ENCODE measurements at places on chromosomes 5 and 9. TPM values are rescaled to one million over a fixed set of nuclear protein-coding genes. Genes with fewer than 3 reads are reported as not detected.
A peak's percentile ranks its signal among the peaks of the same experiment; 100 is the strongest.

The HBEGF gene
- 2.4 TPM for total RNA-seq

- DNase-seq: no peak
These were observed 9.3 kb upstream of the ROPN1L start for GRCh38 chr5:10432059-10433008.

DNA sequence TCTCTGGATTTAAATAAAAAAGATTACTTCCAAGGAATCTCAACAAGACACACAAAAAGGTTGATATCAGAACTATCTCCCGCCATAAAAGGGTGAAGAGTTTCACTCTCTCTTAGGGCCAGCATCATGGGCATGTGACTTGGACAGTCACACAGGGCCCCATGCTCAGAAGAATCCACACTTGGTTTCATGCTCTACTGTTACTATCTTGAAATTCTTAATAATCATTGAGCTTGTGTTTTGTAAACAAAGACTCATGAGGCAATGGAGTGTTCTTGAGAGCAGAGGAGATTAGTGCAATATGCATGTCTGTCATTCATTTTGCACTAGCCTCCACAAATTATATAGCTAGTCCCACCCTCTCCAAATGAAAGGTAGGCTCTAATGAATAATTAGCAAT is 58.4 kb downstream of the HMHB1 start:
- DNase-seq: no peak

The PCDHA7 gene
- total RNA-seq: 0.36 TPM

The GALT gene
- 32.1 TPM for total RNA-seq

The IFNW1 gene
- not detected for total RNA-seq

The ROPN1L gene
- not detected for total RNA-seq

DNA sequence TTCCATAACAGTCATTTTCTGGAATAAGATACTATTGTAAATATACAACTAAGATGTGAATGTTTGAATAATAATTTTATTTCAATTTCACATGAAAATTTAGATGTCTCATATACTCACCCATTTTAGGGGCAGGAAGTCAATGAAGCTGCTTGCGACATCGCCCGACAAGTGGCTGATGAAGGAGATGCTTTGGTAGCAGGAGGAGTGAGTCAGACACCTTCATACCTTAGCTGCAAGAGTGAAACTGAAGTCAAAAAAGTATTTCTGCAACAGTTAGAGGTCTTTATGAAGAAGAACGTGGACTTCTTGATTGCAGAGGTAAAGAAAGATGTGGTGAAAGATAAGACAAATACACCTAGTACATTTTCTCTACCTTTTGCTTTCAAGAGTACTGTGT is 8.6 kb downstream of the BHMT start:
- DNase-seq: no peak

DNA sequence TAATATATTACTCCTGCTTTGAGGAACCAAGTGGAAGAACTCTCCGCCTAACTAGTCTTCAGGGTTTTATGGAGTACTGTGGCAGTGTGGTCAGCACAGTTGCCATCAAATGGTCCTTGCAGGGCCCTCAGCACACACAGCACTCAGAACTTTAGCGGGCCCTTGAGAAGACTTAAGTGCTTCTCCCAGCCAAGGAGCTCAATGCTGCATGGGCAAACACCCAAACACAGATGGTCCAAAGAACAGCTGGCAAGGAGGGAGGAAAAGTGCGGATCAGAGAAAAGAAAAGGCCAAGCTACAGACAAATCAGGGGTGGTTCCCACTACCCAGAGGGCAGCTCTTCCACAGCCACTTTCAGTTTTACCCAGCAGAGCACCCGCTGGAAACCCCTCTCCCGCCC is 98.6 kb downstream of the SPOCK1 start:
- no peak for DNase-seq

- no peak for DNase-seq
These were observed 17.9 kb downstream of the TERT start for GRCh38 chr5:1276930-1277329.

GRCh38 chr5:170246126-170246870 is 13.5 kb downstream of the C5orf58 start:
- no peak for DNase-seq

GRCh38 chr5:1265461-1266455 is 29.1 kb downstream of the TERT start:
- no peak for DNase-seq

- DNase-seq: no peak
These were observed 18.6 kb upstream of the IFNB1 start for GRCh38 chr9:21096172-21096900.

GRCh38 chr9:135220601-135221575 is 133.4 kb downstream of the OLFM1 start:
- DNase-seq: no peak

- DNase-seq: no peak
These were observed 71.2 kb downstream of the MAMDC2 start for GRCh38 chr9:70114898-70115297.

- DNase-seq: peak; percentile 36
These were observed 372.1 kb upstream of the SGCD start for GRCh38 chr5:155954701-155955445.

DNA sequence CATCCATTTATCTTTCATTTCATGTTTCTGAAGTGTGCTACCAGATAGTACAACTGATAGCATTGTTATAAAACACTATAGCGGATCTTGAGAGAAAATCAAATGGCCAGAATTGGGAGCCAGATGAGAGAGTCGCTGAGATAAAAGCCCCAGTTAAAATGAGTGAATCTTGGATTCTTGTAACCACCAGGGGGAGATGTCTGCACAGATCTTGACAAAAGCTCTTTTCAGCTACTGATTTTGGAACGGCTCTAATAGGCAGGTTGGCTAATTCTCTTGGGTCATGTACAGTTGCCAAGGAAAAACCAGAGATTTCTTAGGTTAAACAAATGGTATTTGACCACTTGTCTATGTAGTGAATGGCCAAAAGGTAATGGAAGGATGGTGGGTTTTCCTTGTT is 21.7 kb downstream of the F2RL2 start:
- peak; percentile 81 for DNase-seq

GRCh38 chr5:151347369-151347768 is at the start of gene SLC36A2:
Gene SLC36A2, minus strand, starts transcription at chr5:151347559. Its CDS starts 99 bp downstream, at chr5:151347460.
- no peak for DNase-seq

- no peak for DNase-seq
These were observed 238.0 kb downstream of the ENC1 start for GRCh38 chr5:74402553-74402952.

The PCDHB10 gene
- 9.3 TPM for total RNA-seq

- DNase-seq: no peak
These were observed 403.1 kb upstream of the TRPC7 start for GRCh38 chr5:136768457-136768856.

The RASEF gene
- total RNA-seq: 0.21 TPM

GRCh38 chr5:5135957-5136676 is 4.0 kb upstream of the ADAMTS16 start:
- DNase-seq: no peak

DNA sequence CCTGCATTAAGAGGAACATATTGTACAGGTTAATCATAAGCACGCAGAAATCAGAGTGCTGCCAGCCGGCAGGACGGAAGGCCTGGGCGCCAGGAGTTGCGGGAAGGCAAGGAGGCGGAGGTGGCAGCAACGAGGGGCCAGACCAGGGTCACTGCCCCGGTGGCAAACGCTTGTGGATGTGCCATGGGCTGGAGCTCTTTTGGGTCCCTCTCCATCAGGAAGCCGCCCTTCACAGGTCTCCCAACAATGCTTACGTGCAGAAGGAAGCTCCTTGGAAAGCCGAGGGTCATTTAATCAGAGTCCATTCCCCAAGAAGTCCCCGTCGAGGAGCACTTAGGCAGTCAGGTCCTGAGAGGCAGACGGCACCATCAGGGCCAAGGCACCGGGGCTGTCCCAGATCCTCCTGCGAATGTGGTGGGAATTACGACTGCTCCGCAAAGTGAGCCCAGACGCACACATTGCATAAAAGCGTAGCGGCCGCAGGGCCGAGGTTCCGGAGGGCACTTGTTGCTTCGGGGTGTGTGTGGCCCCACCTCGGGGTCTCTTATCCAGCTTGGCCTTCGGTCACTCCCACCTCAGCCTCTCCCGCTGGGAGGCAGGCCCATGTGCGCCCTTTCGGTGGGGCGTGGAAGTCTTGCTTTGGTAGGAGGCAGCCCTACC is 20.5 kb downstream of the MRPL36 start:
- no peak for DNase-seq

GRCh38 chr5:64700765-64701164 is 10.5 kb downstream of the SHISAL2B start:
- no peak for DNase-seq

GRCh38 chr5:154723740-154724505 is 31.3 kb upstream of the LARP1 start:
- no peak for DNase-seq

- peak; percentile 3 for DNase-seq
These were observed 2023.6 kb upstream of the CDH6 start for GRCh38 chr5:29169886-29170285.

GRCh38 chr5:175696139-175696854 is 38.4 kb downstream of the HRH2 start:
- peak; percentile 60 for DNase-seq

GRCh38 chr9:114925672-114926071 is 4.7 kb downstream of the TNFSF8 start:
- no peak for DNase-seq

The CCDC180 gene
- 6.3 TPM for total RNA-seq

The GRAMD2B gene
- 8.6 TPM for total RNA-seq

DNA sequence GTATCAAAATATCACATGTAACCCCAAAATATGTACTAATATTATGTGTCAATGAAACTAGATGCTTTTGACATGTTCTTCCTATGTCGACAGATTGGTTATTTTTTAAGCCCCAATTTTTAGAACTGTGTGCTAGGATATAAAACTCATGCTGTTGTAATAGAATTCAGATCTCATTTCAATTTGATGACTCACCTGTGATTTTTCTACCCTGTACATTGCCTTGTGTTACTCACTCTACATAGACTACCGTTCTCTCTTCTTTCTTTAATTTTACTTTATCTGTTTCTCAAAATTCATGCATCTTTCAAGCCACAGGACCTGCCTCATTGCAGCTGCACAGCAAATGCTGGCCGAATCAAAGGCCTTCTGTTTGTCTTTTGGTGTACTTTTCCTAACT is 284.5 kb downstream of the MAT2B start:
- DNase-seq: no peak

DNA sequence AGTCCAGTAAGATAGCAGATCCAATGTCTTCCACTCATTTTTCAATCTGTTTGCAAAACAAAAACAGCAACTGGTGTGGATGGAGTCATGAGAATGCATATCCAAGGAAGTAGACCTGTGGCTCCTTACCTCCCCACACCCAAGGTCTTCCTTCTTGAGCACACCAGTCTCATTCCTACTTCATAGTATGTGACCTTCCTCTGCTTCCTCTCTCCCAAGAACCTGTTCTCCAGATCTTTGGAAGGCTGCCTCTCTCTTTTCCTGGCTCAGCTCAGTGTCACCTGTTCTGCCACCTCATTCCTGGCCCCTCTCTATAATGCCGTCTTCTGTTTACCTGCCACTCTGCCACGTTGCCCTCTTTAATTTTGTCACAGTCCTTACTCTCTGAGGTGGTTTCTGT is 7.9 kb upstream of the TRIM7 start:
- DNase-seq: no peak

DNA sequence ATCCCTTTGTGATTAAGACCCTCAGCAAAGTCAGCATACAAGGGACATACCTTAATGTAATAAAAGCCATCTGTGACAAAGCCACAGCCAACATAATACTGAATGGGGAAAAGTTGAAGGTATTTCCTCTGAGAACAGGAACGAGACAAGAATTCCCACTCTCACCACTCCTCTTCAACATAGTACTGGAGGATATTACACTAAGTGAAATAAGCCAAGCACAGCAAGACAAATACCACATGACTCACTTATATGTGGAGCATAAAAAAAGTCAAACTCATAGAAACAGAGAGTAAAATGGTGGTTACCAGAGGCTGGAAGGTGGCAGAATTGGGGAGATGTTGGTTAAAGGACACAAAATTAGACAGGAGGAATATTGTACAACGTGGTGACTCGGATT is 118.1 kb upstream of the NFIL3 start:
- DNase-seq: no peak

The CER1 gene
- total RNA-seq: not detected

DNA sequence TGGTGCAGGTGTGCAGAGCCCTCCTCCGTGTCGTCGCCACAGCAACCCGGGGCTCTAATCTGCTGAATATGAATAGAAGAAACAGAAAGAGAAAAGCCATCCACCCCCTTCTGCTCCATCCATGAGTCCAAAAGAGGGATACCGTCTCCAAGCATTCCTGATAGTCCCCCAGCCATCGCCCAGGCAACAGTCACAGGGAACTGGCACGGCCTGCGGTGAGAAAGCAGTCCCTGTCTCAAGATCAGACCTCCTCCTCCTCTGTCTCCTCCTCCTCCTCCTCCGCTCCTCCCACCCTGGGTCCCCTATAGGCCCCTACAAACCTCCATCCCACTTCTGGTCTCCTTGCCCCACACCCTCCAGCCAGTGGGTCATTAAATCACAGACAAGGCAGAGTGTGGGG is 308.1 kb upstream of the MPDZ start:
- peak; percentile 9 for DNase-seq

- peak; percentile 11 for DNase-seq
These were observed 384.6 kb upstream of the SLC30A5 start for GRCh38 chr5:68709239-68709638.

DNA sequence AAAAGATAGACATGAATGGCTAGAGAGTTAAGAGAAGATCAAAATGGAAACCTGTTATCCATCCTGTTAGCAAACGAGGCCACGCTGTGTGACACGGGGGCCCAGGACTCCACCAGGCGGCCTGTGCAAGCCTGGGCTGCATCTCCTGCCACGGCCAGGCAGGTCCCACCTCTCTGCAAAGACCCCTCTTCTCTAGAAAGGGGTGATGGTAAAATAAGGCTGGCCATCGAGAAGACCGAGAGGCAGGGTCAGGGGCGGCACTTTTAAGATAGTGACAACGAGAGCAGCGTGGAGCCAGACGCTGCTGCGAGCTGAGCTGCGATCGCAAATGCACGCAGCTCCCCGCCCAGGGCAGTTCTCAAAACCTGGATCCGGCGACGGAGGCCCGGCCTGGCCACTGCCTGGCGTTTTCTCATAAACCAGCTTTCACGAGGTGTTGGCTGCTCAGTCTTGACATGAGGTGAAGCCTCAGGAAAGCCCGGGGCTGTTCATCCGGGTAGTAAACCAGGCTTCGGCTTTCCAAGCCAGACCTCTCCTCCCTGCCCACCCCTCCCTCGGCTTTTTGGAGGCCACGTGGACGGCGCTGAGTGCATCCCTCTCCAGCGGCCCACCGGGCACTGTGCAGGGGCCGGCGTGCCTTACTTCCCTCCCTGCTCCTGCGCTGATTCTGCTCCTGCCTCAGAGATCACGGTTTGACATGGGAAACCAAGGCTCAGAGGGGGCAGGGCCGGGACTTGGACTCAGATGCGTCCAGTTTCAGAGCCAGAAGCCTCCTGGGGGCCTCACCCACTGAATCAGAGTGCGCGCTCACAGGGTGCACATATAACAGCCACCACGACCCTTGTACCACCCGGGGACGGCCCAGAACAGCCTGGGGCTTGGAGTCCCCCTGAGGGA is 151.6 kb upstream of the PHYKPL start:
- DNase-seq: peak; percentile 46

The TEX48 gene
- total RNA-seq: not detected

- peak; percentile 19 for DNase-seq
These were observed 394.4 kb upstream of the ZNF608 start for GRCh38 chr5:125140855-125141254.

Measured in neural progenitor cell (in vitro differentiated cells).